ENCODE measurements at places on chromosomes 3 and 15. TPM values are rescaled to one million over a fixed set of nuclear protein-coding genes. Genes with fewer than 3 reads are reported as not detected.

The ERC2 gene
- total RNA-seq = 7.3 TPM

The ARGFX gene
- total RNA-seq = not detected

The GOLGA8H gene
- 3.0 TPM for total RNA-seq

The ZPLD1 gene
- total RNA-seq = 0.78 TPM

The CD96 gene
- 2.8 TPM for total RNA-seq

The LCTL gene
- total RNA-seq = not detected

The SYNPR gene
- 0.13 TPM for total RNA-seq

GRCh38 chr3:57729334-57730045 is 26.6 kb upstream of the SLMAP start:
- no peak for DNase-seq

DNA sequence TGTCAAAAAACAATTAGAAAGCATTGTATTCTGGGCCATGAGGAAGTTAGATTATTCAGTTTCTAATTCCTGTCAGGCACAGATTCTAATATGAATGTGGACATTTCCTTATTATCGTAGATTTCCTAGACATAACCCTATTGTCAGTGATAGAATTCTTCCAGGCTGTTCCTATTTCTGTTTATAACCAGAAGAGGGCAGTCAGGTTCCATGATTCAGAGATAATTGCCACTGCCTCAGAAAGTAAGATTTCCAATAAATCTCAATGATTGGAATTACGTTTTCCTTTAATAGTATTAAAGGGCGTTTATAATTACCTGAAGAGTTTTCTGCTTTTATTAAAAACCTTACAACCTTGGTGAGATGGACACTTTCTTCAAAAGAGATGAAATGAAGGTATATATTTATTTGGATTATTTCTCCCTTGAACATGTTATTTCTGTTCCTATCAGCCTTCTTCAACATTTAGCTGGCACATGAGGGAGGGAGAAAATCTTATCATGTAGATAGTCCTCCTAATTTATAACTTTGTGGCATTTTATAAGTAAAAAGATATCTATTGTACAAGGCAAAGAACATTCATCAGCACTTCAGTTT is 439.2 kb downstream of the MCTP2 start:
- no peak for DNase-seq

DNA sequence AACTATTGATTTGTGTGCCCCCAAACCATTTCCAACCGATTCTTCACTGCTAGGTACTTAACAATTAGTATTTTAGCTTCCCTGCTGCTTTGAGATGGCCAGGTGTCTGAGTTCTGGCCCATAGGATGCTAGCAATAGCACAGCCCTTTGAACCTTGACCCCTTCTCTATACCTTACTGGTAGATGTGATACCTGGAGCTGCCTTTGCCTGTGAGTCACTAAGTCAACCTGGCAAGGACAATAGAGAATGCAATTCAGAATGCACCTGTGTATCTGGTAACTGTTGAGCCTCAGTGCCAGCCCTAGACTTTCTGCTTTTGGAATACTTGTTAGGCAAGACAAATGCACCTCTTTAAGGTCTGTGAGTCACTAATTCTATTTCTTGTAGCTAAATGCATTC is 467.4 kb downstream of the GRM7 start:
- DNase-seq = no peak

GRCh38 chr3:195033531-195034091 is 237.3 kb downstream of the XXYLT1 start:
- peak; percentile 52 for DNase-seq

- DNase-seq = peak; percentile 11
Observed at GRCh38 chr15:60128000-60128376, 123.9 kb downstream of the FOXB1 start.

DNA sequence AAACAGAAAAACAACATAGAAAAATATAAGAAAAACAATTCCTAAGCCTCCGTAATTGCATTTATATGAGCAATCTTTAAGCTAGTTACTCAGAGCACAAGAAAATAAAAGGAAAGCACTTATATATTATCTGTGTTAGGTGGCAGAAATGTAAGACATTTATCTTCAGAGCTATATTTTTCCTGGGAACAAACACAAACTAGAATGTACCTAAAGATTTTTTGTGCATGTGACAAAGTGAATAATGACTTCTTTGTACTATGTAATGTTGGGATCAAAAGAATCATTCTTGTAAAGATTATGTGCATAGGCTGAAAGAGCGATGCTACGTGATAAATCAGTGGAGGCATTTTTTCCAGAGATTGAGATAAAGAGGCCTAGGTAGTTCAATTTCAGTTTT is 111.3 kb upstream of the GMNC start:
- no peak for DNase-seq

DNA sequence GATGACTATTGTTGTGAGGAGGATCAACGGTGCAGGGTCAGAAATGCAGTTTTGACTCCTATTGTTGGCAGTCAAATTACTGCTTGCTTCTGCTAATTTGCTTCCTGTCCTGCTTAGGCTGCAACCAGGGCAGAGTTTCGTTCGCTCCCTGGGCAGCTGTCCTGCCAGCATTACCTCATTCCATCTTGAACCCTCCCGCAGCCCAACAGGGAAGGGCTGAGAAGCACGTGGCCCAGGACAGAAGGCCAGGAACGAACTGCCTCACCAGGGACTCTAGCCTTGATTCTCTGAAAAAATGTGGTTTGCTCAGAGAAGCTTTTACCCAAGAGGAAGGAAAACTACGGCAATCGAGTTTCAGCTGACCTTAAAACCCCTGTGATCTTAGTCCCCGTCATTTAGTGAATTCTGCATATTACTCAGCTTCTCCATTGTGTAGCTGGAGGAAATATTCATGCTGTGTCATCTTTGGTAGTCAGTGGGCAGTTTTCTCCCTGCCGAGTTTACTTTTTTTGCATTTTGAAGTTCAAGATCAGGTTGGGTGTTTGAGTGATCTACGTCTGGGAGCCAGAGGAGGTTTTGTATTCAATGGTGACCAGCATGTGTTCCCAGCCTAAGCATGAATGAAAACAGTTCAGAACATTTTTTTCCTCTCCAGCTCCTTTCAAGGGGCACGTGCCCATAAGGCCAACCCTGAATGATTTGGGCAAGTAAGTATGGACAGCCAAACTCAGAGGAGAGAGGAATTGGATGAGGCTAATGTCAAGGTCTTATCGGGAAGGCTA is 23.0 kb downstream of the TLNRD1 start:
- peak; percentile 35 for DNase-seq

DNA sequence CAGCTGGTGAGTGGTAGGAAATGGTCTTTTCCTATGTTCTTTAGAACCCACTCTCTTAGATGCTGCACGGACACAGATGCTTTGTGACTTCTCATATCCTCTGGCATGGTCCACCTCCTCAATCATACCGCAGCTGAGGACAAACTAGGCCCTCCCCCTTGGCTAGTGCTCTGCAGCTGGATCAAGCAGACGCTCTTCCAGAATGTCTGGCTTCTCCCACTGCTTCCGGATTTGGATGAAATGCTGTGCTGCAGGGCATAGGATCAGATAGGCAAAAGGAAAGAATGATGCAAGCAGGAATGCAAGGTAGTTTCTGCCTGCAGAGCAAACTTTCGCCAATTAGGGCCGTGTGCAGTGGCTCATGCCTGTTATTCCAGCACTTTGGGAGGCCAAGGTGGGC is 75.7 kb upstream of the SLC4A7 start:
- no peak for DNase-seq

- no peak for DNase-seq
Observed at GRCh38 chr15:58322253-58322652, 109.5 kb upstream of the LIPC start.

DNA sequence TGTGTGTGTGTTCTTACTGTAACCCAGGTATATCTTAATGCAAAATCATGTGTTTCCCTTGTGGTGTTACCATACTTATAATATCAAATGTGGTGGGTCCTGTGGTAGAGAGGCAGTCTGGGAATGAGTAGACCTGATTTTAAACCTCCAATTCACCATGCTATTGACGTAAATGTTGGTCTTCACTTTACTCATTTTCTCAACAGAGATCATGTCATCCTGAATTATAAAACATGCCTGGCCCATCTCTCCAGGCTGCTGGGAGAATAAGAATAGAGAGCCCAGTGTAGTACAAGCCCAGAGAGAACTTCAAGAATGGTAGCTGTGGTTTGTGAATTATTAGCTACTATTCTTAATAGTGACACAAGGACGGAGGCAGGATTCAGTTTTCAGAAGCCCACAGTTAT is 88.1 kb downstream of the MBNL1 start:
- no peak for DNase-seq

GRCh38 chr3:51384055-51384725 is 901 bp upstream of the MANF start:
- DNase-seq = peak; percentile 55

- peak; percentile 48 for DNase-seq
Observed at GRCh38 chr15:38564557-38565286, at the start of gene RASGRP1. Gene RASGRP1 (minus strand): TSS chr15:38564814. CDS start chr15:38564628, 186 bp downstream.

GRCh38 chr3:9088441-9089353 is 125.4 kb upstream of the RAD18 start:
- peak; percentile 77 for DNase-seq

DNA sequence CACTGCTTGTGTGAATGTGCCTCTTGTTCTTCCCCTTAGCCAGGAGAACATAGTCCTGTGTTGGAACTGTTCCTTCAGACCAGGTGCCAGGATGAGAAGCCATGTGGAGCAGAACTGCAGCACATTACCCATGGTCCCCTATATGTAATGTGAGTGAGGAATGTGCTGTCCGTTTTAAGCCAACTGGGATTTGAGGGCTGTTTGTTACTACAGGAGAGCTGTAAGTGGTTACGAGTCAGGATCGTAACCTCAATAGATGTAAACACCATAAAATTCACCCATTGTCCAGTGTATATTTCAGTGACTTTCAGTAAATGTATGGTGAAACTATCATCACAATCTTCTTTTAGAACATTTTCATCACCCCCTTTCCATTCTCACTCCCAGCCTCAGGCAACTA is 10.1 kb upstream of the SCAP start:
- peak; percentile 20 for DNase-seq

- no peak for DNase-seq
Observed at GRCh38 chr3:162141272-162141791, 644.7 kb downstream of the OTOL1 start.

- no peak for DNase-seq
Observed at GRCh38 chr3:139311557-139311956, 32.3 kb upstream of the MRPS22 start.

DNA sequence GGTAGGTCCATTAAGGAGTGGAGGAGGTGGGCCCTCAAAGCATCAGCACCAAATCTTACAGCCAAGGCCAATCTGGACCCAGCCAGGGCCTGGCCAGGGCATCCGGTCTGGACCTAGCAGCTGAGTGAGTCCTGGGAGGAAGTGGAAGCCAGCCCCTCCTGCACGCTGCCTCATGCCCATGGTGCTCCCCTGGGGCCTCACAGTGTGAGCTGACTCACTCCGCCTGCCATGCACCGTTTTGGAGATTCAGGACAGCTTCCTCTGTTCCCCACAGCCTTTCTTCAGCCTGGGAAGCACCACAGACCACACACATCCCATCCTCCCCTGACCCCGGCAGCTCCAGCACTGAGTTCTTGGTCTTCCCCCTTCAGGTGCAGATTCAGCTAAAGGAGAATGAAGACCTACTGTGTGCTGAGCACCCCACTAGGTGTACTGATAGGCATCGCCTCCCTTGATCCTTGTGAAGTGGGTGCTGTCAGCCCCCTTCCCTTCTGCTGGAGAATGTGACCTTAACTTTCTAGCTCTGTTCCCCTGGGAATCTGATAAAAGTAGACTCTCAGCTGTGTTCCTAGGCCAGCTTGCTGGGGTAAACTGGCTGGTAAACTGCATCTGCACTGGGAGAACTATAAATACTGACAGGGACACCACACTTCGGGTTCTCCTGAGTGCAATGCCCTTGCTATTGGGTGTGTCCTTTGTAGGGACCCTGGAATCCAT is 36.8 kb upstream of the SEC13 start:
- peak; percentile 8 for DNase-seq

DNA sequence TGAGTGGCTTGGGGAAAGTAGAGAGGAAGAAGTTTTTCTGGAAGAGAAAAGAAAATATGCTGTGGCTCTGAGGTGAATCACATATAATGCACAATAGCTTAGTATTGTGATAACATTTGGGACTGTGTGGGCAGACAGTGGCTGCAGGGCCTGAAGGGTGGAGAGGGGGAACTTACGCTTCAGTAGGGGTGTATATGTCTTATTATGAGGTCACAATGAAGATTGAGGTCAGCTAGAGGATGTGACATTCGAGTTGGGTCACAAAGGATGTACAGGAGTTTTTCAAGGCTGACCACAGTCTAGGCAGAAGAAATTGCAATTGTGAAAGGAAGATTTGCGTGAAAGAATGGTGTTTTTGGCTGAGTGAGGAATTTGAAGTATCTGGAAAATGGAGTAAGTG is 414.8 kb downstream of the LPP start:
- DNase-seq = no peak

All from thyroid gland (tissue), 4 donors.